ENCODE measurements at places on chromosomes 1 and 21.

DNA sequence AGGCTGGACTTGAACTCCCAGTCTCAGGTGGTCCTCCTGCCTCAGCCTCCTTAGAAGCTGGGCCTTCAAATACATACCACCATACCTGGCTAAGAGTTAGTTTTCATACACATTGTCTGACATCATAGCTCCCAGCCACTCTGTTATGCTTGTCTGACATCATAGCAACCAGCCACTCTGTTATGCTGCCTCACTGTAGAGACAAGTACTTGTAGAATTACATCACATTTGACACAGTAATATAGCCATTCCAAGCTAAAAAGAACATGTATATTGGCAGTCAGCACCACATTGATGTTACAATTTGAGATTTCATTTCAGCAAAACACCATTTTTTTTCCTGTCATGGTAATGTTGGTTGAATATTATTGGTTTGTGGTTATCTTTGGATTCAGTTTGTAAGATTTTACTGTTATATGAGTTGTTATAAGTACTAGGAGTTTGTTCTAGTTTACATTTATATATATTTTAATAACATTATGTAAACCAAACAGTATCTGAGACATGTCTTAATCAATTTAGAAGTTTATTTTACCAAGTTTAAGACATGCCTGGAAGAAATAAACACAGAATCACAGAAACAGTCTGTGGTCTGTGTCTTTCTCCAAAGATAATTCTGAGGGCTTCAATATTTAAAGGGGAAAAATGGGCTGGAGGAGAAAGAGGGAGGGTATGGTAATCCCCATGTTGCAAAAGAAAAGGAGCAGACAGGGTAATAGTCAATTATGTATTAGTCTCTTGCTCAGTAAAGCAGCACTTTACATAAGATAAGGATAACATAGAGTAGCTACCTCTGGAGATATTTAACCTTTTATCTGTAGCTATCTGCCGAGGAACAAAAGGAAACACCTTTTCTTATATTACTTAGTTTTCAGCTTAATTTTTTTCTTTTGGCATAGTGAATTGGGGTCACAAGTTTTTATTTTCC, 43.0 kb downstream of the XPR1 start:
- no peak for DNase-seq

GRCh38 chr1:207077470-207078377, 10.9 kb upstream of the C4BPB start:
- no peak for DNase-seq

DNA sequence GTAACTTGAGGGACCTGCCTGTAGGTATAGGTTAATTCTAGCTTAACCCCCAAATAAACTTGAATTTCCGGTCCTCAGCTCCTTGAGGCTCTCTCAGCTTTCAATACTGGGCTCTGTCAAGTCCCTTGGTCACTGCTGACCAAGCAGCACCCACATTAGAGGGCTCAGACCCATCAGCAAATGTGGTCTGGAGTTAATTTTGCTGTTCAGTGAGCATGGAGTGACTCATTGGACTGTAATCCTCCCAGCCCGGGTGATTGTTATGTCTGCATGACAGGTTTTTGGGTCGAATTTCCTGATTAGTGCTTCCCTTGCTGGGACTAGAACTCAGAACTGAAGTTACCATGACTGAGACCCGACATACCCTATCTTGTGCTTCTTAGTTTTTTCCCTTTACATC, 130.6 kb downstream of the URB2 start:
- DNase-seq = no peak

GRCh38 chr21:29343519-29343918, 44.8 kb downstream of the BACH1 start:
- no peak for DNase-seq

DNA sequence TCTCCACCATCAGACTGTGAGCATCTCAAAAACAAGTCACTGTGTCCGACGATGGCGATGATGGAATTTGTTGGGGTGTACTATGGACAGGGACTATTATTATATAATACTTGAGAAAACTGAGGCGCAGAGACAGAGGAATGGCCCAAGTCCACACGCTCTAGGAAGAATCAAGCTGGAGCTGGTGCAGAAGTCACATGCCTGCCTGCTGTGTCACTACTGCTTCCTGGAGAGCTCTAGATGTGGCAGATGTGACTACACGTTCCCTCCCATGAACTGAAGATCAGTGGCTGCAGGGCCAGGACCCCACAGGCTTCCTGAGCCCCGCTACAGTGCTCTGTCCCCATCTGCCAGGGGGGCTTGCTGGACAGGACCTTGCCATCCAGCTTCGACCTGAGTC, 56.9 kb downstream of the TRABD2B start:
- DNase-seq = no peak

DNA sequence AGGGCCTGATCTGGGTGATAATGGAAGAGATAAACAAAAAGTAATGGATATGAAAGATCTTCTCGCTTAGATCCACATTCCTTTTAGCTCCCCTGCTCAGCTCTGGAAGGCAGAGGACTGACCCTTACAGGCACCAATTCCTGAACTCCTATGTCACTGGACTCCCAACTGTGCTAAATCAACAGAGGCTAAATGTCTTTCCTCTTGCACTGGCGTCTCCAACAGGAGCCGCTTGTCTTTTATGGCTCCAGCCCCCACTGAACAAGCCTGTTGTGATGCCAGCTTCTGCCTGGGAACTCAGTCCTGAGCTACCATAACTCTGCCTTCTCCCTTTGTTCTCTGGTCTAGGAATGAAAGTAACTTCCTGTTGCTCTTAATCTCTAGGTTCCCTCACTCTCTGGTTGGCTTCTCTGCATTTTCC, 142.1 kb upstream of the COL11A1 start:
- no peak for DNase-seq

- DNase-seq = no peak
Measured at GRCh38 chr1:60622486-60622885, 459.9 kb upstream of the NFIA start.

GRCh38 chr1:43870306-43870705, 63.3 kb upstream of the ARTN start:
- no peak for DNase-seq

DNA sequence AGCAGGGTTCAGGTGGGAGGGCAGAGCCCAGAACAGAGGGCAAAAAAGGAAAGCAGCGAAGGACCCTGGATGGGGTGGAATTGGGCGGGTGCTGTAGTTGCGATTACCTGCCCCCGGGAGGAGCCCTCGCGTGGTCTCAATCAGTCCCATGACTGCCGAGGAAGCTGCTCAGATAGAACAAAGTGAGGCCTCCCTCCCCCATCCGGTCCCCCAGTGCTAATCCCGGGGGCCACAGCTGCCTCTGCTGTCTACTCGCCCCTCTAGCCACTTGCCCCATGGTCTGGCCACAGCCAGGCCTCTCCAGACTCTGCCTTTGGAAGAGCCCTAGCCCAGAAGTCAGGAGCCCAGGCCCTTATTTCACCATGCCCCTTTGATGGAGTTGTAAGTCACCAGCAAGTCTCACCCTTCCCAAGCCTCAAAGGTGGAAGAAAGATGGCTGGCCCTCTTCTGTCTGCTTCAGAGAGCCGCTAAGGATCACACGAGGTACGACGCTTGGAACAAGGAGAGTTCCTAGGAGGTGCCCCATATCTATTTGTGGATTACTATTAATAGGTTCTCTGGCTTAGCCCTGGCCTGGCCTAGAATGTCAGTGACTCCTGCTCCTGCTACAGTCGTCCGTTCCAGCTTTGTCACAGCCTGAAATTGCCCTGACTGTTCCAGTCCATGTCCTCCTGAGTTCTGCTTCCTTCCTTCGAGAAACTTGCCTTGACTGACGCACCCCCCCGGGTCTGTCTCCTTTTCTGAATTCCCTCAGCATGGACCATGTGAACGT, 16.4 kb downstream of the ECHDC2 start:
- no peak for DNase-seq

GRCh38 chr1:210448297-210448892, 119.7 kb downstream of the HHAT start:
- DNase-seq = no peak

DNA sequence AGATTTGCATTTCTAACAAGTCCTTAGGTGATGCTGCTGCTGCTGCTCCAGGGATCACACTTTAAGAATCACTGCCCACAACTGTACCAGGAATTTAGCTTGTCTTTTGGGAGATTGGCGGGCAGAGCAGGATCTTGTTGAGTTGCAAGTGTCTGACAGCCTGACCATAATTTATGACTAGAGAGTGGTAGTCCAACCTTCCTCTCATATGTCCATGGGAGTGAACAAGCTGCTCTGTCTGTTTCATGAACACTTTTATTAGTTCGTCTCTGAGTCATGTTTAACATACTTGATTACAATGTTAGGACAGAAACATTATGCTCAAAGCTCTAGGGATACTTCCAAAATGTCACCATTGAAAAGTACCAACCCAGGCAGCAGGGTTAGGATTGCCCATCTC, 169.6 kb downstream of the TGFB2 start:
- no peak for DNase-seq

DNA sequence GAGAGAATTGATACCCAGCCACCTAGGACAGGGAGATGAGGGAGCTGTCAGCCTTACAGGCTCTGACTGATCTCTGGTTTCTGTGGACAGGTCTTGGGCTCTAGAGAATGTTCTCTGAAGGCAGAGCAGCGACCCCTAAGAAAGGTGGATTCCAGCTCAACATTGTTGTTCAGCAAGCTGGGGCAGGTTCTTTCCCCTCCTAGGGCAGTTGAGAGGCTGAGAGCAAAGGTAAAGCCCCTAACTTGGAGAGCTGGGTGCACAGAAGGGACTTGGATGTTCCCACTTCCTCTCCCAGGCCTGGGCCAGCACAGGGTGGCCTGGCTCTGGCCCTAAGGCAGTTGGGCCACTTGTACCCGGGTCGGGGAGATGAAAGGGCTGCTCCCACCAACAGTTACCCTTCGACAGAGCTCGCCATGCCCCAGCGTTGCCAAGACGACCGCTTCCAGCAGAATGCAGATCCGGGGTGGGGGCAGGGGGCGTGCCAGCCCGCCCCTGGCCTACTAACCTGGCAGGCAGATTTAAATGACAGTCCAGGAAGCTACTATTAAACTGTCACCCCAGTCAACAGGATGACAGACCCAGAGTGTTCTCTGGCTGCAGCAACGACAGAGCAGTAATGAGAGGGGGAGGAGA, 31.6 kb downstream of the LRP8 start:
- no peak for DNase-seq

DNA sequence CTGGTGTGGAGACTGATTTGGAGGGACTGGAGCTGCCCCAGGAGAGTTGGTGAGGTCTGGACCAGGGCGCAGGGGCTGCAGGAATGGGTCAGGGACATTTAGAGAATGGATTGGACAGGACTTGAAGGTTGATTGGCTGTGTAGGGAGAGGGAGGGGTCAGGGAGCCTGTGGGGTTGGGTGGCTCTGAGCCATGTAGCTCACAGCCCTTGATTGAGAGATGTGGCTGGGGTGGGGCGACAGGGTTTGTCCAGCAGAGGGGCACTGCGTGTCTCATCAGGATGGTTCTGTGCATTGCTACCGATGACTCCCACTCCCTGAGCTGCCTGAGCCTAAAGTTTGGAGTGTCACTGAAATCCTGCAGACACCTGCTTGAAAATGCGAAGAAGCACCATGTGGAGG, 12.1 kb downstream of the AZIN2 start:
- no peak for DNase-seq

- no peak for DNase-seq
Measured at GRCh38 chr1:229452956-229453801, 19.3 kb upstream of the ACTA1 start.

DNA sequence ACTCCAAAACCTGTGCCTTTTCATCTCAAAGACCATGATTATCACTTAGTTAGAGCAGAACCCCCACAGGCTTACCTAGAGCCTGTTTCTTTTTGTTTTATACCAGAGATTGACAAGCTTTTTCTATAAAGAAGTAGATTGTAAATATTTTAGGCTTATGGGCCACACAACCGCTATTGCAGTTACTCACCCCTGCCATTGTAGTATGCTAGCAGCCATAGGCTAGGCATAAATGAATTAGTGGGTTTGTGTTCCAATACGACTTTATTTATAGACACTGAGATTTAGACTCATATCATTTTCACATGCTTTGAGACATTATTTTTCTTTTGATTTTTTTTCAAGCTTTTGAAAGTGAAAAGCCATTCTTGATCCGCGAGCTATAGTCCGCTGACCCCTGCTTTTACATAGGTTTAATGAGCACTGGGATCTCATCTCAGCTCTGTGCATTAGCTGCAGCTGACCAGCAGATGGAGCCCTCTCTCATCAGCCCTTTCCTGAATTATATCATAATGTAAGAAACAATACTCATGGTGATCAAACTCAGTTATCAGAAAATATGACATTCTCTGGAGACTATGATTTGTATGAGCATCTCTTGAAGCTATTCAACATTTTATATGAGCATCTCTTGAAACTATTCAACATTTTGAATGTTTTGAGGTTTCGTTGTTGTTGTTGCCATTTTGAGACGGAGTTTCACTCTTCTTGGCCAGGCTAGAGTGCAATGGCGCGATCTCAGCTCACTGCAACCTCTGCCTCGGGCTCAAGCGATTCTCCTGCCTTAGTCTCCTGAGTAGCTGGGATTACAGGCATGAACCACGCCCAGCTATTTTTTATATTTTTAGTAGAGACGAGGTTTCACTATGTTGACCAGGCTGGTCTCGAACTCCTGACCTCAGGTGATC, 111.9 kb upstream of the L1TD1 start:
- DNase-seq = no peak

- DNase-seq = no peak
Measured at GRCh38 chr1:84540759-84541158, 33.5 kb downstream of the CTBS start.
